ENCODE measurements at places on chromosomes 3 and 15.

- DNase-seq, result no peak
These were observed 57.7 kb upstream of the LARS2 start for GRCh38 chr3:45330510-45331295.

- DNase-seq, result no peak
These were observed 282.1 kb downstream of the ZBTB20 start for GRCh38 chr3:114864970-114865369.

DNA sequence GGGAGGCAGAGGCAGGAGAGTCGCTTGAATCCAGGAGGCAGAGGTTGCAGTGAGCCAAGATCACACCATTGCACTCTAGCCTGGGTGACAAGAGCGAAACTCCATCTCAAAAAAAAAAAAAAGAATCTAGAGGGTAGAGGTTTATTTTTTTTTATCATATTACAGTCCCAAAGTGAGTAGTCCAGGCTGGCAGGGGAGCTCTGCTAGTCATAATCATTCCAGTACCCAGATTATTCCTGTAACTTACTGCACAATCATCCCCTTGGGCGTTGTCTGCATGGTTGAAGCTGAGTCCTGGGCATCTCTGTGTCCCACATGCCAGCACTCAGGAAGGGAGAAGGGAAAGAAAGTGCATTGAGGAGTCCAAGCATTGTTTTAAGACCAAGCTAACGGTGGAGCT is 8.5 kb downstream of the CRELD1 start:
- no peak for DNase-seq

DNA sequence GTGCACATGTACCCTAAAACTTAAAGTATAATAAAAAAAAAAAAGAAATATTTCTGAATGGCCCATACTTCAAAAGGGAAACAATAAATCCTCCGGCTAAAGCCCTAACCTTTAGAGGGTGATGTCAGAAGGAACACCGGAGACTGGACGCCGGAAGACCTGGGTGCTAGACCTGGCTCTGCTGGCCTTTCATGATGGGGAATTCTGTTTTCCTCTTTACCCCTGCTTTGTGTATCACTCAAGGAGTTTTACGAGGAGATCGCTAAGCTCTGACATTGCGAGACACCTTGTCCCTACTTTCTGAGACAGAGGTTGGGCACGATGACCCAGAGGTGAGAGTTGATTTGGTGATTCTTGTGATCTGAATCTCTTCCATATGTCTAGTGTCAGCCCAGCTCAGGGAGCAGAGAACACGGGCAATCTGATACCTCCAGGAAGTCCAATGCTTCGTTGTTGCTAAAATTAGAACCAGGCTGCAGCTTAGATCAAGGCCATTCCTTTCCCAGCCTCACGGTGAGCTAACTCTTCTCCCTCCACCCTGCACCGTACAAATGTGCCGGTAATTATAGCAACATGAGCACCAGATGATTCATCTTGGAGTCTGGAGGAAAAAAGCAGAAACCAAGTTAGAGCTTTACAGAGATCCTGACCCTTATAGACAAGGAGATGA is 42.0 kb upstream of the CFAP161 start:
- peak; percentile 60 for DNase-seq

DNA sequence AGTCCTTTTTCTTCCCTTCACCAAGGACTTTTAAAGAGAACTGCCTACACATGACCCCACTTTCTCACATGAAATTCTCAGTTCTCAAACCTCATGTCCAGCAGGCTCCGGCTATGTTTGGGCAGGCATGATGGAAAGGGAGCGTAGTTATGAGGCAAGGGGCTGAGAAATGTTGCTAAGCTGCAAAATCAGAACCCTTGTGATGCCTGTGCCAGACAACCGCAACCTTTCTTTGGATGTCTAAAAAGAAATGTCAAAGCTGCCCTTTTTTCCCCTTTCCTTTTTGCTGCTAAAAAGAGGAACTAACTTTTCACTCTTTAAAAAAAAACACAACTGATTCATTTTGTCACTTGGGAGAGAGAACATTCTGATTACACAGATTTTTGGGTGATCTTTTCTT is 19.2 kb downstream of the GNB4 start:
- DNase-seq, result no peak

DNA sequence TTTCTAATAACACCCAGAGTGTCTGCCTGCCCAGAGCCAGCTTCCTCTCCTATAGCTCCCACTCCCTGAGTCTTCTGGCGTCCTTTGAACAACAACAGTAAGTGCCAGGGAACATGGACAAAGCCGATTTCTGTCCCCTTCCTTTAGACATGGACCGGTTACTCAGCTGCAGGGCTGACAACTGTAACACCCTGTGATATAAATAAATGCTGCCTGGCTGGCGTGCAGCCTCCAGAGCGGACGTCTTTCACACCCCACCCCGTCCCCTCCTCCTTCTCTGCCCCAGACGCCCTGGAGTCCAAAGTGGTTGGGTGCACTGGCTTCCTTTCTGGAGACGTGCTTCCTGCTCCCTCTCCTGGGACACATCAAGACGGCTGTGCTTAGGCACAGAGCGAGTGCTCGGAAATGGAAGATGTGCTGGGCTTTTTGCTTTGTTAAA is 281.9 kb upstream of the LRRFIP2 start:
- DNase-seq, result no peak

- DNase-seq, result no peak
These were observed 27.8 kb downstream of the PPCDC start for GRCh38 chr15:75051191-75051608.

DNA sequence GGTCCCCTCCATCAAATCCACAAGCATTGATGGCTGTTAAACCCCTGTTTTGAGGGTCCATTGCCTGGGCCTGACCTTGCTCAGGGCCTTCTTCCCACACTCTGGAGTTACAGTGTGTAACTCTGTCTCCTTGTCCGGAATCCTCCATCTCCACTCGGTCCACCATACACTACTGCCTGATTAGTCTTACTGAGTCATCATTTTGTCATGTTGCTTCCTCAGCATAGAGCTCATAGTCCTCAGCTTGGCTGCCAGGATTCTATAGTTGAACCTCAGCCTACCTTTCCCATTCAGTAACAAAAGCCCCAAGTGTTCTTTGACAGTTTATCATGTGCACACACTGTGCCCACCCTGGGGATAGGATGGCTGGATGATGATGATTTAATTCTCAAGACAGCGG is 113.0 kb downstream of the PDE8A start:
- no peak for DNase-seq

DNA sequence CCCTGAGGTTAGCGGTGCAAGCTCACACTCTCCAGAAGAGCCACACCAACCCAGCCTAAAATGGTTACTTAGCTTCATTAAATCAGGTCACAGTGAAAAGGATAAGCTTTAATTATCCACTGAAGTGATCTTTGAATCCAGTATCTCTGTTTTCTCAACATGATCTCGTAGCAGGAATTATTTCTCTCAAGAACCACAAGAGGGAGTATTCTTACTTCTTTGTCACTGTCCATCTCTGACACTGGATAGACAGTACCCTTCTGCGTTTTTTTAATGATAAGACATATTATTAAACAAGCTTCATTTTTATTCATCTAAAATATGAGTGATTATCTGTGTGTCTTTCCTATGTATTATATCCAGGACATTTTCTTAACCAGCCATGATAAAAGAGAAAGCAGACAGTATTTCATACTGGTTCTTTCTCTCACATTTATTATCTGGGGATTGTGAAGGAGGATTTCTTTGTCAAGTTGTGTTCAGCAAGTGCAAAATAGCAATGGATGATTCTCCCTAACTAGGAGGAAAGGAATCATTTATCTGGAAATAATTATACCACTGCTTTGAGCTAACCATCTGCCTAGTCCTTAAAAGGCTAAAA is 105.4 kb upstream of the CCDC54 start:
- no peak for DNase-seq

DNA sequence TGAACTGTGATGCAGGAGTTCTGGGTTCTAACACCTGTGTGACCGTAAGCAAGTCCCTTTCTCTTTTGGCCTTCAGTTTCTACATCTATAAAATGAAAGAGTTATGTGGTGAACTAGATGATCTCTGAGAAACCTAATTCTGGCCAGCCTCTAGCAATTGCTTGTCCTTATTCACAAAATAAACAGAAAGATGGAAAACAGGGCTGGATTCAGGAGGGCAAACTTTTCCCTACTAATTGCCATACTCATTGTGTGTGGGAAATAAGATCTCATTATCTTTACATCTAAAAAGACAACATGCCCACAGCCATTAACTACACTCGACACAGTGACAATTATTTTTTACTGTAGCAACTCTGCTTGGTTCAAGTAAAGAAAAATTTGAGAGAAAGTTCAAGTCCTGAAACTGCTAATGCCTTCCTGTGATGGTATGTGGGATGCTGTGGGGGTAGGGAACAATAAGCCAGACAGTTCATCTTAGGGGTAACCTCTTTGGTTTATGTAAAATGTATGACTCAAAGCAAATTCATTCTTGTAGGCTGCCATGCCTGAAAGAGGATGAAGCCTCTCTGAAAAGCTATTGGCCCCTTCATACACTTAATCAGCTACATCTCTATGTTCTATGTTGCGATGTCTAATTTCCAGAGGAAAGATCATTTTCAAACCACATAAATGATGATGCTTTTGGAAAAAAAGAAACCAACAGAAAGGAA is 177.6 kb upstream of the BCL6 start:
- DNase-seq, result peak; percentile 68

Data from PC-9 (cell line).